Activated CD4-positive, alpha-beta T cell treated with anti-CD3 and anti-CD28 coated beads for 24 hours (primary cell): ENCODE measurements at places on chromosomes 2 and 18.

- peak; percentile 39 for DNase-seq
Observed at GRCh38 chr2:26469092-26469710, 8.7 kb downstream of the OTOF start.

GRCh38 chr2:16553226-16553625 is 112.4 kb downstream of the CYRIA start:
- DNase-seq = no peak

- no peak for DNase-seq
Observed at GRCh38 chr18:13261661-13262357, 43.2 kb downstream of the LDLRAD4 start.

GRCh38 chr2:190256087-190256486 is 63.5 kb downstream of the HIBCH start:
- no peak for DNase-seq

GRCh38 chr2:137179542-137179941 is 414.2 kb downstream of the THSD7B start:
- DNase-seq = no peak

GRCh38 chr18:70219688-70220087 is 14.2 kb upstream of the RTTN start:
- no peak for DNase-seq

DNA sequence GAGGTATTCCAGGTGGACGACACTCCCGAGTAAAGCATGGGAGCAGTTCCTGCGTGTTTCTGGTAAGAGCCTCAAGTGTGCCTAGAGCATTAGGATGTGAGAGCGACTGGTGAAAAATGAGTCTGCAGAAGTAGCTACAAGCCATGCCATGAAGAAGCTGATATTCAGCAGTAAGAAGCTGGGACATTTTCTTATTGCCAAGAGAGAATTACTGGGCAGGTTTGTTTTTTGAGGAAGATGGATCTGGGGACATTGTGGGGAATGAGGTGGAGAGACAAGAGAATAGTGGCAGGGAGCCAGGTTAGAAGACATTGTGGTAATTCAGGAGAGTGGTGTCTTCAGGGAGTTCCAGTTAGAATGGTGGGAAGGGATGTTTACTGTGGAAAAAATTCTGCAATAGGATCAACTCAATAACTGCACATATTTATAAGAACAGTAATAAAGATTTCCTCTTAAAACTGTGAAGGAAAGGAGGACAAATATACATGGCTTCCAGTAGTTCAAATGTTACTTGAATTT is 38.2 kb downstream of the CRIM1 start:
- no peak for DNase-seq

GRCh38 chr18:904218-905090 is at the start of gene ADCYAP1:
Gene ADCYAP1, plus strand, starts transcription at chr18:904871. Its CDS starts 516 bp downstream, at chr18:905387.
- DNase-seq = no peak

DNA sequence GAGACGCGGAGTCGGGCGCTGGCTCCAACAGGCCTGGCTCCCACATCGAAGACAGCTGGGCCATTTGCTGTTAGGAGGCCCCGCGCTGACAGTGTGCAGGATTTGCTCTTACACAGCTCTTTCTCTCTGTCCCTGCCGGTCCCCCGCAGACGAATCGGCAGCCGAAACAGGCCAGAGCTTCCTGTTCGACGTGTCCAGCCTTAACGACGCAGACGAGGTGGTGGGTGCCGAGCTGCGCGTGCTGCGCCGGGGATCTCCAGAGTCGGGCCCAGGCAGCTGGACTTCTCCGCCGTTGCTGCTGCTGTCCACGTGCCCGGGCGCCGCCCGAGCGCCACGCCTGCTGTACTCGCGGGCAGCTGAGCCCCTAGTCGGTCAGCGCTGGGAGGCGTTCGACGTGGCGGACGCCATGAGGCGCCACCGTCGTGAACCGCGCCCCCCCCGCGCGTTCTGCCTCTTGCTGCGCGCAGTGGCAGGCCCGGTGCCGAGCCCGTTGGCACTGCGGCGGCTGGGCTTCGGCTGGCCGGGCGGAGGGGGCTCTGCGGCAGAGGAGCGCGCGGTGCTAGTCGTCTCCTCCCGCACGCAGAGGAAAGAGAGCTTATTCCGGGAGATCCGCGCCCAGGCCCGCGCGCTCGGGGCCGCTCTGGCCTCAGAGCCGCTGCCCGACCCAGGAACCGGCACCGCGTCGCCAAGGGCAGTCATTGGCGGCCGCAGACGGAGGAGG is 3.5 kb downstream of the GDF7 start:
- no peak for DNase-seq

- DNase-seq = no peak
Observed at GRCh38 chr18:56545464-56545863, 92.9 kb downstream of the TXNL1 start.

DNA sequence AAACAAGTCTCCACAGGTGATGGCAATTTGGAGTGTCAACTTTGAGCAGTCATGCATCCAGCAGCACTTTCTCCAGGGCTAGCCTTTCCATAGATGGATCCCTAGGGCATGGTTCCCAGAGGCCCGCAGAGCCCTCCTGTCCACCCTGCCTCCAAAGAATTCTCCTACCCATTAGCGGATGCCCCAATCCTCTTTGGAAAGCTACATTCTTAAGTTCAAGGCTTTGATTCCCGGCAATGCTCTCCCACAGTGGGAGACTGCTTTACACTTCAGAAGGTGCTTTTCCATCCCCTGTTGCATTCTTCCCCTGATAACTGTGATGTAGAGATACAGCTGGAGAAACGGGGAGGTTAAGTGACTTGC is 61.3 kb downstream of the ACAA2 start:
- no peak for DNase-seq

GRCh38 chr2:120770176-120770575 is 34.5 kb downstream of the GLI2 start:
- DNase-seq = no peak

DNA sequence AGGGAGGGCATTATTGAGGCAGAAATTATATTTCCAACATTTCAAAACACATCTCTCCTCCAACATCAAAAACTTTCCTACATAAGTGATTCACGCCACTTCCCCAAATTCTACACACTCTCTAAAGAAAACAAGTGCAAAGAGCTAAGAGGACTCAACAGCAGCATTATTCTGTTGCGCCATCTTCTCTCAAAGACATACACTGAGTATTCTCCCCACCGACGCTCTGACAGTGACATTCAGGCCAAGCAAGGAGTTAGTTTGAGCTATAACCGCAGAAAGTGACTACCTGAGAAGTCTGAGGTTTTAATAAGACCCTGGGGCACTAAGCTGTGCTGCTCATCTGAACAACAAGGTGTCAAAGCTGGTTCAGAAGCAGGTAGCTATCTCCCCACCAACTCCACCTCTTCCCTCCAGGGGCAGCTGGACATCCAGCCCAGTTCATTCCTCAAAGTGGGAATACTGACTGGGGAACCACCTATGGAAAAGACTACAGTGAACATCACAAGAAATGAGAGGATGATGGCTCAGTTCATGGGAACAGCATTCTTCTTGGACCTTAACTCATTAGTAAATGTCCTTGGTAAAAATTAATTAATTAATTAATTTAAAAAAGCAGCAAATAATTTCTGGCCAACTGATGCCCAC is 309.5 kb upstream of the CCDC68 start:
- DNase-seq = no peak

DNA sequence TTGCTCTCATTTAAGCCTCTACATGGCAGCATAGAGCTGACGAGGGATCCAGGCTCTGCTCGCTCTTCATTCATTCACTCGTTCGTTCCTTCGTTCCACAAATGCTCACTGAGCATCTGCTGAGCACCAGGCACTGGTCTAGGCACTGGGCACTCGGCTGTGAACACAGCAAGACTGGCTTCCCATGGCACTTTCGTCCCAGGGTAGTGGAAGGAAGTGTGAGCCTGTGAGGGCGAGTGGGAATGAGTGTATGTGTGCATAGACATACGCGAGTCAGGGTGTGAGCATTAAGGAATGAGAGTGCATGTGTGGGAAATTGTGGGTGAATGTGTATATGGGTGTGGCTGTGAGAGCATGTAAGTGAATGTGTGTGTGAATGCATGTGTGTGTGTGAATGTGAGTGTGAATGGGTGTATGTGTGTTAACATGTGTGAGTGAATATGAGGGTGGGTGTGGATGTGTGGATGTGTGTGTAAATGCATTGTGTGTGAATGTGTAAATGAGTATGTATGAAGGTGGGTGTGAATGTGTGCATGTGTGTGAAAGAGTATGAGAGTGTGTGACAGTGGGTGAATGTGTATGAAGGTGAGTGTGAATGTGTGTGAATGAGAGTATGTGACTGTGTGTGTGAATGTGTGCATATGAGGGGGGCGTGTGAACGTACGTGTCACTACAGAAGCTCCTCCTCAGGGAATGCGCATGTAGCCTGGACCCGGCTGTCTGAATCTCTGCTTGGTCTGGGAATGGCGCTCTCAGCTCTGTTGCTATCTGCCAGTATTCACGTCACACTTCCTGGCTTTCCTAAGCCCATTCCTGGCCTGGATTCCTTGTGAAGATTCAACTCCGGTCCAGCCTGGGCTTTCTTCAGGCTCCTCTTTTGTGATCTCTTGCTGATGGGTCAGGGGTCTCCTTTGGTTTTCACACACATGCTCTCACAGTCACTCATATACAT is 28.8 kb downstream of the SNORC start:
- no peak for DNase-seq

DNA sequence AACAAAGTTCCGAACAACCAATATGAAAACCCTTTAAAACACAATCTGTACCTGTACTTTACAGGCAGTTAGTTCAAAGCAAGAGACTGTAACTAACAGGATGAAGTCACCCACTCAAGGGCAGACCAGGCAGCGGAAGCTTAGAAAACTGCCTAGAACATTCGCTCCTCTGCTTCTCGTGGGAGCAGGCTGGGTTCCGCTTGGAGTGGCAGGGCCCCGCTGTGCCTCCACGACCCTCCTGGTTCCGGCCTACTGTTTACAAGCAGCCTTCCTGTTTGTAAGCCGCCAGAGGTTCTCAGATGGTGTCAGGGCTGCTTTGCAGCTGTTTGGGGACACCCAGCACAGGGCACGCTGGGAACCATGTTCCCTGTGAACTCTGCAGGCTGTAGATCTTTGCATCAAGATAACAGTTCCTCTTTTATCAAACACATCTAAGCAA is 31.3 kb downstream of the CIB4 start:
- no peak for DNase-seq

- no peak for DNase-seq
Observed at GRCh38 chr2:76867854-76868253, 654.3 kb downstream of the LRRTM4 start.
